ENCODE measurements at places on chromosomes 11 and 22. TPM values are rescaled to one million over a fixed set of nuclear protein-coding genes. Genes with fewer than 3 reads are reported as not detected.

DNA sequence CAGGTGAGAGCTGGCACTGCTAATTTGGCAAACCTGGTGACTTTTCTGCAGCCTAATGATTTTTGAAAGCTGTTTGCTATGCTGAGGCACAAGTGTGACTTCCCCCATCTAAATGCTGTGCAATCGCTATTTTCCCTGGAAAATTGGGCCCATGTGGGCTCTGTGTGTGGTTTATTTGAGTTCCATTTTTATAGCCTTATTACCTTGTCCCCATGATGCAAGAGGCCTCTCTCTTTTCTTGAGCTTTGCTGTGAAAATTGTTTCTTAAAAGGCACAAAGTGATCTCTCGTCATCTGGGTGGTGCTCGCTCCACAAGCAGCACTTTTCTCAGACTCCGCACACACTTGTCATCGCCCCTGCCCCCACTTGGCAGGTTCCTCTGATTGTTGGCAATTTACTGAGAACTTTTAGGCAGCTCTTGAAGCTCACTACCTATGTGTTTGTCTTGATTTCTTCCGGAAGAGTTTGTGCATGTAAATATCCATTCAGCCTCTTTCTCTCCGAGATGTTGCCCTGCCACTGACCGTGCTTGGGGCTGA lies 24.9 kb downstream of the BMAL1 start:
- DNase-seq: no peak
- peaks cover 55% of the 10 kb centered on the region for H3K4me1 ChIP-seq
- no peaks in the 10 kb centered on the region for H3K27me3 ChIP-seq
- no peak overlapping the region for H3K27ac ChIP-seq
- peaks cover 15% of the 10 kb centered on the region for H3K36me3 ChIP-seq

The KRTAP5-1 gene
- not detected for total RNA-seq

GRCh38 chr22:37608477-37609239 lies at the start of gene GGA1:
GGA1 (plus strand) TSS chr22:37608834; CDS start chr22:37608861, 27 bp downstream.
- H3K27me3 ChIP-seq: no peaks in the 10 kb centered on the region
- peak within 1 kb of the TSS; percentile 93 for H3K4me3 ChIP-seq
- peak; percentile 98 for DNase-seq

- H3K4me3 ChIP-seq: no peak overlapping the region
- no peak for DNase-seq
- peaks cover 54% of the 10 kb centered on the region for H3K27me3 ChIP-seq
- H3K27ac ChIP-seq: no peak overlapping the region
Observed at GRCh38 chr11:64008914-64009633, 22.8 kb downstream of the OTUB1 start.

The TNNT3 gene
- 0.54 TPM for total RNA-seq

GRCh38 chr11:11998091-11998781 lies 10.2 kb downstream of the DKK3 start:
- DNase-seq: no peak
- peaks cover 18% of the 10 kb centered on the region for H3K27me3 ChIP-seq
- no peaks in the 10 kb centered on the region for H3K36me3 ChIP-seq
- no peak overlapping the region for H3K27ac ChIP-seq
- peaks cover 9% of the 10 kb centered on the region for H3K4me1 ChIP-seq
- H3K4me3 ChIP-seq: peak overlapping the region; percentile 50

DNA sequence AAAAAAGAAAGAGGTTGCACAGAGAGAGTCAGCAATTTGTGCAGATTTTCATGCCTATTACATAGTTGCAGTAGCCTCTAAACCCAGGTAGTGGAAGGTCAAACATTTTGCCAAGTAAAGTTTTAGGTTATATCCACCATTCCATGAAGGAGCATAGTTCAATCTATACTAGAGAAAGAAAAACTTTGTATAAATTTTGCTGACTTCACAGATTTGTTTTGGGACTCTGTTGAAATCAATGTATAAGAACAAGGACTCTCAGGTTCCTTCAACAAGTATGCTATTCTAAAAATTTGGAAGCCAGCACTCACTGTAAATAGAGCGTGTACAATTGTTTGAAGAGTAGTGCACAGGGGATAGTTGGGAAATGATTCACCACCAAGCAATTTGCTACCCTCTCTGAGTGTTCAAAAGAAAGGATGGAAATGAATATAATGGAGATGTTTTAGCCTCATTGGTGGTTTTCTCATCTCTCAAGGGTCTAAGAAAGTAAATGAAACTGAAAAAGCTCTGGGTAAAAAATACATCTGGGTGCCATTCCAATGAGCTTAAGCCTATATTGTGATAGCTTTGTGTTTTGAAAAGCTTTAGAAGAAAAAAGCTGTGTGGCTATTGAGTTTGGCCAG lies 508.4 kb upstream of the LUZP2 start:
- H3K27ac ChIP-seq: no peak overlapping the region
- no peaks in the 10 kb centered on the region for H3K36me3 ChIP-seq
- no peak overlapping the region for H3K4me3 ChIP-seq
- no peaks in the 10 kb centered on the region for H3K27me3 ChIP-seq
- no peak for DNase-seq
- no peaks in the 10 kb centered on the region for H3K4me1 ChIP-seq

The CHST1 gene
- not detected for total RNA-seq

DNA sequence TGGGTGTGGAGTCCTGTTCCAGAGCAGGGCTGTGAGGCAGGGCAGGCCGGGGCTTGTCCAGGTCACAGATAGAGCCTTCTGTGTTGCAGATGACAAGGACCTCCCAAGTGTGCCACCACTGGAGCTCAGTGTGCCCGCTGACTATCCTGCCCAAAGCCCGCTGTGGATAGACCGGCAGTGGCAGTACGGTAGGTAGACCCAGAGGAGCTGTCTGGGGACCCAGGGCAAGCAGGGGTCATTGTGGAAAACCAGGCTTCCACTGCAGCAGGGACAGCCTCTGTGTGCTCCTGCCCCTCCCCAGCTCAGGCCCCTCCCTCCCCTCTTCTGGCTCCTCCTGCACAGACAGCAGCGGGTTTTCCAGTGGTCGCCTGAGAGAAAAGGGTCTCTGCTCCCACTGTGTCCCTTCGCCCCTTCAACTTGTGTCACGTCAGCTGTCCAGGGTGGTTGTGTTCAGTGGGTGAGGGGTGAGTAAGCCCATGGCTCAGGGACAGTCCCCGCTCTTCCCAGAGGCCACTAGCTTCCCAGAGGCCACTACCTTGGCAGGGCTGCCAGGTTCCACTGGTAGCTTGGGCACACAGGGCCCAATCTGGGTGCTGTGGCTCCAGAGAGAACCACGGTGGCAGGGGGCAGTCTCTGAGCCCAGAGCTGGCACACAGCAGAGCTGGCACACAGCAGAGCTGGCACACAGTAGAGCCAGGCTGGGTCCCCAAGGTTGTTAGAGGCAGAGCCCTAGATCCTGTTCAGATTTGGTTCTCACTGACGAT lies 78.4 kb downstream of the MED15 start:
- H3K4me1 ChIP-seq: peaks cover 8% of the 10 kb centered on the region
- DNase-seq: no peak
- H3K27me3 ChIP-seq: no peaks in the 10 kb centered on the region

GRCh38 chr11:47177229-47177845 lies 658 bp upstream of the ARFGAP2 start:
- peak overlapping the region; percentile 98 for H3K4me3 ChIP-seq
- H3K36me3 ChIP-seq: peaks cover 11% of the 10 kb centered on the region
- H3K4me1 ChIP-seq: peaks cover 40% of the 10 kb centered on the region
- peak overlapping the region; percentile 99 for H3K27ac ChIP-seq
- DNase-seq: peak; percentile 74

GRCh38 chr11:110601936-110602335 lies 110.3 kb downstream of the ARHGAP20 start:
- H3K27me3 ChIP-seq: peaks cover 6% of the 10 kb centered on the region
- no peak overlapping the region for H3K27ac ChIP-seq
- H3K36me3 ChIP-seq: no peaks in the 10 kb centered on the region

DNA sequence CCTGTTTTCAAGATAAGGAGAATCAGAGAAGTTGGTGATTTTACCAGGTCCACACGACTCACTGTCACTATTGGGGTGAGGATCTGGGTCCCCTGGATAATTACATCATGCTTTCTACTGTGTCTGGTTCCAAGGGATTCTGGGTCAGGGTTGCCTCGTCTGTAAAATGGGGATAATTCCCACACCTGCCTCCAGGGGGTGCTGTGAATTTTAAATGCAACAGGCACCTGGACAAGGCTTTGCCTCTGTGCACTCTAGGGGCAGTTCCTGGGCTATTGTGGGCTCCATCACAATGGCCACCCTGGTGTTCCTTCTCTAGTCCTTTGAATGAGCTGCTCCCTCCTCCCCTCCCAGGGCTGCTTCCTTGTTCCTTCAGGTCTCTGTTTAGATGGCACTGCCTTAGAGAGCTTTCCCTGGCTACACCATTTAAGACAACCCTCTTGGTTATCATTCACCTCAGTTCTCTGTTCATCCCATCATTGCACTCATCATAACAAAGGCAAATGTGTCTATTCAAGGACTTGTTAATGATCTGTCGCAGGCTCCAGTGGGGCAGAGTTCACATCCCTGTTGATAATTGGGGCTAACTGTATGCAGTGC lies 178.6 kb downstream of the MIAT start:
- H3K27me3 ChIP-seq: no peaks in the 10 kb centered on the region
- H3K4me3 ChIP-seq: no peak overlapping the region
- H3K27ac ChIP-seq: no peak overlapping the region
- no peaks in the 10 kb centered on the region for H3K36me3 ChIP-seq

DNA sequence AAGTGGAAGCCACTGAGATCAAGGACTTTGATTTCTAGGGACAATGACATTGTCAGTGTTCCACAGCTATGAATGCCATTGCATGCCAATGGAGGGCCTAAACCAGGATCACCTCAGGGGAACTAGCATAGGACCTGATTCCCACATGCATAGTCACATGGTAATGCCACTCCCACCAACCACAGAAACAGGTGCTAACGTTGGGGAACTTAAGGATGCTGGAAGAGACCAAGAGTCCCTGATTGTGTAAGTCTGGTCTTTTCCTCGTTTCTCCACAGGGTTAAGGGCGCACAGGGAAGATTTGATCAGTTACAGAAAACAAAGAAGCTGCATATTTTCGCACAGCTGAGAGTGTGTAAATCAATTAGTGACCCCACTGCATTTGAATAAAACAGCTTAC lies 59.4 kb upstream of the CD44 start:
- peaks cover 23% of the 10 kb centered on the region for H3K36me3 ChIP-seq
- no peaks in the 10 kb centered on the region for H3K27me3 ChIP-seq
- no peak overlapping the region for H3K27ac ChIP-seq
- H3K4me1 ChIP-seq: peaks cover 81% of the 10 kb centered on the region
- no peak overlapping the region for H3K4me3 ChIP-seq
- no peak for DNase-seq

GRCh38 chr22:21055880-21056319 lies 10.2 kb downstream of the LRRC74B start:
- peaks cover 11% of the 10 kb centered on the region for H3K27me3 ChIP-seq
- no peak for DNase-seq
- no peaks in the 10 kb centered on the region for H3K36me3 ChIP-seq
